ENCODE measurements at places on chromosomes 5 and 9.

GRCh38 chr5:180799194-180799593, 3.4 kb downstream of the MGAT1 start:
- DNase-seq, result no peak

DNA sequence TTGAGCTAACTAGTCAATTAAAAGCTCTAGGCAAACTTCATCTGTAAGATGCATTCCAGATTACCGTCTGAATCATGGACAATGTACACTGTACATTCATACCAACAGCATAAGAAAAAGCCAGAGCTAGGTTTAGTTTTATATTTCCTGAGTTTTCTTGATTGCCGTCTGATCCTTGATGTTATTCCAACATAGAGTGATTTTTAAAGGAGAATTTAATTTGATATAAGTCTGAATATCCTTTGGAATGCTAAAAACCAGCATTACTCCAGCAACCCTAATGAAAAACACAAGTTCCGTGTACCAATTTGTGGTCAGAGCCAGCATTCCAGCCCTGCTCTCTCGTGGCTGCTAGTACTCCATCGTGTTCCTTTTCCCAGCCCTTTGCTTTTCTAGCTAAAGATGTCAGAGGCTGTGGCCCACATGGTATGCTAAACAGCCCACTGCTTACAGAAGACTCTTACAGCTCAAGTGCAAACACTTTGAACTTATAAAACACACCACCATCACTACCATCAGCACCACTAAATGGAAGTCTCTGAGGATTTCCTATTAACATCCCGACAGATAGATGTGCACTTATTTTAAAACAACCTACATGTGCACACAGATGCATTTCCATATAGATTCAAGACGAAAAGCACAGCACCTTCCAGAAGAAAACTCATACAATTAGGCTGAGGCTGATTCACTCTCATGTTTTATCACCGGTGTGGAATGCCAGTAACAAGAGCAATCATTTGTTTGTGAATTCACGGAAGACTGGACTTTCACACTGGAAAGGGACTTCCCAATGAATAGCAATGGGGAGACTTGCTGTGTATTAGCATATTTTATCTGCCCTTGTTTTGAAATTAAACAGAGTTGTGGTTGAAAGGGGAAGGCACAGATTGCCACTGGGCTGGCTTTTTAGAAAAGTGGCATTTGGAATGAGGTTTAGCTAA, 246.9 kb upstream of the GAS1 start:
- DNase-seq, result no peak

- no peak for DNase-seq
Observed at GRCh38 chr5:6274846-6275543, 103.4 kb downstream of the MED10 start.

GRCh38 chr5:122316656-122317055, 4.6 kb downstream of the SNCAIP start:
- DNase-seq, result no peak

GRCh38 chr5:15026011-15026893, 154.7 kb upstream of the ANKH start:
- no peak for DNase-seq

- DNase-seq, result no peak
Observed at GRCh38 chr5:16505140-16505891, 39.7 kb upstream of the ZNF622 start.

- no peak for DNase-seq
Observed at GRCh38 chr9:105369911-105370310, 77.9 kb upstream of the FSD1L start.

- DNase-seq, result no peak
Observed at GRCh38 chr9:70971723-70972122, 149.7 kb downstream of the TRPM3 start.

DNA sequence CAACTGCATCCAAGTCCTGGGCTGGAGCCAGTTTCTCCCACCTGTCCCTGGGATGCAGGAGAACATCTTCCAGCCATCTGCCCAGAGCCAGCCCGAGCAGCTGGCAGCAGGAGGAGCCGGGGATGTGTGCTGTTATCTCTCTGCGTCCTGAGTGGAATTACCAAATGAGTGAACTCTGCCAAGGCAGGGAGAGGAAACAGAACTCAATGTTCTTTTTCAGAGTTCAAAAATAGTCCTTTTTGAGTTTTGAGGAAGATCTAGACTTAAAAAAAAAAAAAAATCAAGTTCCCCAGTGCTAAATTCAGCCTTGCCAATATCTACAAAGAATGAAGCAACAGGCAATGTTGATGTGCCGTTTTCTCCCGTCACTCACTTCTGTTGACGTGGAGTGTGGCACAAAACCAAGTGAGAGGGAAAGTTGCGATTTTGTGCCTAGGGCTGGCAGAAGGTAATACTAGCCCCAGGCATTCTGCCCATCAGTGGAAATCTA, 56.2 kb downstream of the TMOD1 start:
- DNase-seq, result no peak

GRCh38 chr9:131736431-131736830, 3.4 kb downstream of the RAPGEF1 start:
- DNase-seq, result no peak

DNA sequence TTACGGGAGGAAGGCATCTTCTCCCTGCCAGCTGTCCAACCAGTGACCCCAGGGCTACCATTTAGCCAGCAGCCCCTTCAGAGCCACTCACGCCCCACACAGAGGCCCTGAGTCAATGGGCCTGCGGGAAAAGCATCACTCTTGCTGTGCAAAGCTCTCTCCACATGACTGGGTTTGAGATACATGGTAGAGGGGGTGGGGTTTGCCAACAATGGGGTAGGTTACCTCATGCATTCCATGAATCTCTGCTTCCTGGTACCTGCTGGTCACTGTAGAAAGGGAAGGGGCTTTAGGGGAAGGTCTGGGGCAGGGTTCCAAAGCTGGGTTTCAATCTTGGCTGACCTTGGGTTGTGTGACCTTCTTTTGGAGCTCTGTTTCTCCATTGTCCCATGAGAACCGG, 22.9 kb upstream of the TTLL11 start:
- no peak for DNase-seq

DNA sequence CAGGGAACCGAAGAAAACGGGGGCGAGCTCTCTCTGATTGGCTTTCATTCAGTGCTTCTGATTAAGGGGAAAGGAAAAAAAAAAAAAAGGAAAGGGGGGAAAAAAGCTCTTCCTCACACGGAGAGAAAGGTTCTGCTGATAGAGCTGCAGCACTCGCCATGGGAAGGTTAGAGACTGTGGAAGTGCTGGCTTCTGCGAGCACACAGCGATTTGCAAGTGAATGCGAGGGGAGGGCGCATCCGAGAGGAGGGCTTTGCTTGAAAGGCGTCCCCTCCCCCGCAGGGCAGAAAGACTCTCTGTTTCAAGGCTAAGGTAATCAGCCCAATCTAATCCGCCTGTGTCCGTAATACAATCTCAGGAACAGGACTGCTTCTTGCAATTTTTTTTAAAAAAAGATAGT, at the start of gene CDH10:
Gene CDH10 (minus strand): TSS at position 218 of the 400 bp plus-strand sequence. CDS start 51,488 bp downstream, outside the sequence.
- no peak for DNase-seq

DNA sequence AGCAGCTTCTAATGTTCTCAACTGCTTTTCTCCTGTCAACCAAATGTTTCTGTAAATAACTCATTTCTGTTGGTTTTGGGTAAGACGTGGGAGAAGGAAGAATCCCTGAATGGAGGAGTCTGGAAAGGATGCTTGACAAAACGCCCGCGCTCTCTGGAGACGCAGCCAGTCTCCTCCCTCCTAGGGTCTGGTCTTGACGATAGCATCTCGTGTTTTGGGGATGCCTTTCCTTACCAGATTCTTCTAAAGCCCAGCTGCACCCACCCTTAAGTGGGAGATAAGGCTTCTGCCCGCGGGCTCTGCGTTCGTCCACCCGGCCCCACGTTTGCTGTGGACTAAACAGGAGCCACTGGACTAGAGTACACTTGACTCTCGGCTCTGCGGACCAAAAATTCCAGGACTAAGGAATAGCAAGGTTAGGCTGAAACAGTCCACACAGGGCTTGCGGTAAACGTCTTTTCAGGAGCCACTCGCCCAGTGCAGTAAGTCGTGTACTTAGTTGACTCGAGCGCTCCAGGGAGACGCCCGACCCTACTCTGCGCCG, 491 bp upstream of the CTSL start:
- DNase-seq, result no peak

- DNase-seq, result no peak
Observed at GRCh38 chr5:79518718-79519117, 4.8 kb upstream of the HOMER1 start.

GRCh38 chr5:90166816-90167215, 242.7 kb downstream of the CETN3 start:
- no peak for DNase-seq

DNA sequence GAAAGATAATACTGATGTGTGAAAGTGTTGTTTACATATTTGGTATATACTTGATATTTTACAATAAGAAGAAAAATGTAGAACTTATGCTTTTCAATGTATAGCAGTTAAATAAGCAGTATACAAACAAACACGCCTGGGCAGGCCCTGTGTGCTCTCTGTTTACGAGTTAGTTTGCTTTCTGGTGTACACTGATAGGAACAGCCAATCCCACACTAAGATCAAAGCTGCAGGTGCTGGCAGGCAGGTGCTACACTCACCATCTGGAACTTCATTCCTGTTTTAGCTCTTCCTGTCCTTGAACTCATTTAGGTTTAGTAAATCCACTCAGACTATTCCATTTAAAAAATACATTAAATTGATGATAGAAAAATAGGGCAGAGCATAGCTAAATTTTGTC, 614.7 kb upstream of the ST8SIA4 start:
- no peak for DNase-seq

DNA sequence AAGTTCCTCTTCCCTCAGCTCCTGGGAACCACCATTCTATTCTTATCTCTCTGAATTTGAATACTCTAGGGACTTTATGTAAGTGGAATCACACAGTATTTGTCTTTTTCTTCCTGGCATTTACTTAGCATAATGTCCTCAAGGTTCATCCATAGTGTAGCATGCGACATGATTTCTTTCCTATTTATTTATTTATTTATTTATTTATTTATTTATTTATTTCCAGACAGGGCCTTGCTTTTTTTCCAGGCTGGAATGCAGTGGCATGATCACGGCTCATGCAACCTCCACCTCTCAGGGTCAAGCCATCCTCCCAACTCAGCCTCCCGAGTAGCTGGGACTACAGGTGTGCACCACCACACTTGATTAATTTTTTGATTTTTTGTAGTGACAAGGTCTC, 142.1 kb downstream of the GPBP1 start:
- no peak for DNase-seq

DNA sequence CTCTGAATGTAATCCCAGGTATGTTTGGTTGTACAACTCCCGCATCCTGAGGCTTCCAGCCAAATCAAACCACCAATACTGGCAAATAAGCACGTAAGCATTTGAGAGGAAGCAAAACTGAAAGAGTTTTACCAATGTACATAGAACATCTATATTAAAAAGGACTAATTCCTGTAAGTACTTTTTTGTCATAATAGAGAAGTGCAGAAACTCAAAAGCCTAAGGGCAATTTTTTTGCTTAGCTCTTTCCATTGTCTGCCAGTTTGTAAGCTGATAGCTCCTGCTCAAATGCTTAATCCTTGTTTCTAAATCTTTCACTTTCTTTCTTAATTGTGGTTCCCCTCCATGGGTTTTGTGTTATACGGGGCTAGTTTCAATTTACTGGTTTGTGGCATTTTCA, 1151.8 kb downstream of the CDH12 start:
- DNase-seq, result no peak

DNA sequence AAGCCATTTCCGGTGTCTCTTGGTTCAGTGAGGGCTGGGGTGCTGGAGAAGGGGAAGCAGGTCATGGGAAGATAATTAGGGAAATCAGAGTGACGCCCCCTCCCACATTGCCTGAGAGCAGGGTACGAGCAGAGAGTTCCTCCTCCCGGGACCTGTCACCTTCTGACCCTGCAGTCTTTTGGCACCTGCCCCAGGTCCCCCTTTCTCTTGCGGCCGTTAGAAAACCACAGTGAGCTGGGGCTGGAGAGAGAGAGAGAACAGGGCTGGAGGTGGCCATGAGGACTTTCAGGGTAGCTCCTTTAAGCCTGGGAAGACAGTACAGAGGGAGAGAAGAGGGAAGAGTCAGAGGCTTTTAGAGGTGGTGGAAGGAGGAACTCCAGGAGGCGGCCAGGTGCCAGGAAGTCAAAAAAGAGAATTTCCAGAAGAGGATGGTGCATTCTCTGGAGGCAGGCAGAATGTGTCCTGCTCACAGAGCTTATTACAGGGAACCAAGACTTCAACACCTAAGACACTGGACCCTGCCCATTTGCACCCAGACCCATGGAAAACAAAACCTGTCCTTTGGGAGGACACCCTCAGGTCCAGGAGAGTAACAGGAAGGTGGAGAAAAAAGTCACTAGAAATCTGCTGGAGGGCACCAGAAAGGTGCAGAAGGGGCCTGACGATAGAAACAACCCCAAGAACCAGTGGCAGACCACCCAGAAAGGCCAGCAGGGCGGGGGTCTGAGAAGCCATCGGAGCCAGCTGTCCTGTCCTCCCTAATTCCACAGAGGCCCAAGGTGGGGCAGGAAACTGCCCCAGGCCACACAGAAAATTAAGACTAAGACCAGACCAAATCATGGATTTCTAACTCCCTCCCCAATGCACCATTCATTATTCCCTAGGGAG, 6.5 kb upstream of the ACSL6 start:
- no peak for DNase-seq

DNA sequence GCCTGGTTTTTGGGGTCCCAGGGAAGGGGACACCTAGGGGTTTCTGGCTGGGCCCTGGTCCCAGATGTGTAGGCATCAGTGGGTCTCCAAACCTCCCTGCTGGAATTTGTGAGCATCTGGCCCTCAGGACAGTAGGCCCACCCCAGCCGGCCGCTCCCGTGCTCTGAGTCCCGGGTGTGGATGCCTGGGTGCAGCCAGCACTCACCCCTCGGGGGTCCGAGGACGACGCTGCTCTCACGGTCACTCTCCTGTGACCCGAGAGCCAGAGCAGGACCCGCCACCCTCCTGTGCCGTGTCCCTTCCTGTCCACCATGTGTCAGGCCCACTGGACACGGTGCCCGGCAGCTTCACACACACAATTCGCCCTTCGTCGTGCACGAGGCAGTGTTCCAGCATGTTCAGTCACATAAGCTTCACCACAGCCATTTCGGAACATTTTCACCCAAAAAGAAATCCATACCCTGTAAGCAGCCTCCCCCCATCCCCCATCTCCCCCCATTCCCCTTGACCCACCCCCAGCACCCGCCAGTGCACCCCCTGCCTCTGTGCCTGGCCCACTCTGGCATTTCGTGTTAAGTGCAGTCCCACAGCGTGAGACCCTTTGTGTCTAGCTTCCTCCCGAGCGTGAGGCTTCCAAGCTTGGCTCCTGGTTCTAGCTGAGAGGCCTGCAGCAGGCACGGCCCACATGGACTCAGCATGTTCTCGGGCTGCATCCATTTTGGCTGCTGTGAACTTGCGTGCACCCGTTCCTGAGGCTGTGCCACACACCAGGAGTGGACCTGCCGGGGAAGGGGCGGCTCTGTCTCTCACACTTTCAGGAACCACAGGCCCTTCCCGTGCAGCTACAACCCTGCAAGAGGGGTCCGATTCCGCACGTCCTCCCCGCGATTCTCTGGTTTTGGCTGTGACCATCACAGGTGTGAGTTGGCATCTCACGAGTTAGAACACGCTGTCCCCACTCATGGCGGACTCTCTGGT, 40.5 kb downstream of the NKD2 start:
- no peak for DNase-seq

- no peak for DNase-seq
Observed at GRCh38 chr5:95735406-95735805, 4.3 kb downstream of the RHOBTB3 start.

GRCh38 chr5:43601454-43602260, 1.3 kb upstream of the NNT start:
- DNase-seq, result peak; percentile 32
